ENCODE measurements at places on chromosomes 2 and 18.

GRCh38 chr2:193348055-193348454, 1153.3 kb upstream of the TMEFF2 start:
- DNase-seq: no peak

- DNase-seq: no peak
Observed at GRCh38 chr18:63095768-63096167, 223.8 kb downstream of the BCL2 start.

- no peak for DNase-seq
Observed at GRCh38 chr18:10225300-10225699, 229.1 kb upstream of the APCDD1 start.

DNA sequence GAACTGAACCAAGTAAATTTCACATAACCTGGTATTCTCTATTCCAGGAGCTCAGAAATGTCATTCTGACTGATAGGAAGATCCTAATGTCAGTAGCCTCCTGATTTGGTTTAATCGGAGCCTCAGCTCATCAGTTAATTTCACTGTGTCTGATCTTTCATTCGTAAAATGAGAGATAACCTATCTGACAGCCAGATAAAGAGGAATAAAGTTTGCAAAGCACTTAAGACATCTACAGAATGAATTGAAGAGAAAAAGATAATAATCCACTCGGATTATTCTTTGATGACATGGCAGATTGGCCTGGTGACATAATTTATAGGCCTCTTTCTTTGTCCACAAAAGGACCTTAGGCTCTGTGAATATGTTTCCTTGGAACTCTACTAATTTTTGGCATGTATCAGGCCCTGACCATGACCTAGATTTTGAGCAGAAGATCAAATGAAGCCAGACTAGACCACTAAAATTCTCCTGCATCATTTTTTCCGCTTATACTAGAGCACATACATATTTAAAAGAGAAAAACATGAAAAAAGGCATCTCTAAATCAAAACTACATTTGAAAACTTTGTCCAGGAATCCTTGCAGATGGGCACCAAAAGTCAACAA, 312.4 kb downstream of the MTX2 start:
- no peak for DNase-seq

GRCh38 chr2:175579646-175580045, 398.1 kb upstream of the ATP5MC3 start:
- DNase-seq: no peak

- no peak for DNase-seq
Observed at GRCh38 chr2:64681479-64681967, 27.8 kb upstream of the SERTAD2 start.

- no peak for DNase-seq
Observed at GRCh38 chr2:150742094-150742493, 254.6 kb upstream of the RND3 start.

DNA sequence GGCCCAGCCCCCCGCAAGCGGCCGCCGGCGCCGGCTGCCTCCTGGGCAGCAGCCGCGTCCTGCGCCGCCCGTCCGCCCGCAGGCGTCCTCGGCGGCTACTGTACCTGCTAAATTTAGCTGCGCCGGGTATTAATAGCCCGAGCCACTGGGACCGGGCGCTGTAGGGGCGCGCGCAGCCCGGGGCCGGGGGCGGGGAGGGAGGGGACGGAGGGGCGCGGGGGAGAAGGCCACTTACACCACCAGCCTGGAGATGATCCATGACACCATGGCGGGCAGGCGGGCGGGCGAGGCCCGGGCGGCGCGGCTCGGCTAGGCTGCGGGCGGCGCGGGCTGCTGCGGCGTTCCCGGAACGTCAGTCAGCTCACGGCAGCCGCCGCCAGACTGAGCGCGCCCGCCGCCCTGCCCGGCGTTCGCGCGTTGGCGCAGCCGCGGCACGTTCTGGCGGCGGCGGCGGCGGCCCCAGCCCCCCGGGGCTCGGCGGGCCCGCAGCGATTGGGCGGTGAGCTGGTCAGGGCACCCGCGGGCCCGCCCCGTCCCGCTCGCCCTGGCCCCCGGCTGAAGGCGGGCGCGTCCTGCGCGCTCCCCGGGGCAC, at the start of gene REEP1:
Gene REEP1 (minus strand): TSS at position 383 of the 592 bp plus-strand sequence. CDS start 116 bp downstream, at position 267.
- no peak for DNase-seq

GRCh38 chr2:38666556-38666910, 619 bp downstream of the GALM start:
- no peak for DNase-seq

DNA sequence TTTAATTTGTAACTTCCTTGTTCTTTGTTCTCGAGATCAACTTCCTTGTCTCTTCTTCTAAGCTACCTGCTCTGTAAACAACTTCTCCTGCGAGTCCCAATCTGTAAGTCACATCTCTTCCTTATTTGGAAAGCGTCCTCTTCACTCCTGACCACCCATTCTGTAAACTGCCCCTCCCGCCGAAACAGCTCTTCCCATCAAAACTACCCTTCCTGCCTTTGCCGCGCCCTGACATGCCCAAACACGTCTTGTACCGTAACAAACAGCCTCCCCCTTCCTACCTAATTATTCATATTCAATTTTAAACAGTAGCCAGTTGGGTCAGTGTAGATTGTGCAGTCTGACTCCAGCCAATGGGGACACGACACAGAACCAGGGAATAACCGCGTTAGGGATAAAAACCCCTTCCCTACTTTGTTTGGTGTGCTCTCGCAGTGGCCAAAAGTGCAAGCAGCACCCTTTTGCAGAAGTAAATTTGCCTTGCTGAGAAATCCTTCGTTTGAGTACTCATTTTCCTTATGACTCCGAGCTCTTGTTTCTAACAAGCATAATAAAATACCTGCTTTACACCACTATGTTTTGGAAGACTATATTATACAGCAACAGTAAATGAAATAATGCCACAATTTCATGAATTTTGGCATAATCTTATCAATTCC, 39.8 kb downstream of the PIAS2 start:
- DNase-seq: no peak
